DMS79 treated with DMSO at 0.1 percent for 48 hours (cell line): ENCODE measurements at places on chromosomes 16 and 17.

DNA sequence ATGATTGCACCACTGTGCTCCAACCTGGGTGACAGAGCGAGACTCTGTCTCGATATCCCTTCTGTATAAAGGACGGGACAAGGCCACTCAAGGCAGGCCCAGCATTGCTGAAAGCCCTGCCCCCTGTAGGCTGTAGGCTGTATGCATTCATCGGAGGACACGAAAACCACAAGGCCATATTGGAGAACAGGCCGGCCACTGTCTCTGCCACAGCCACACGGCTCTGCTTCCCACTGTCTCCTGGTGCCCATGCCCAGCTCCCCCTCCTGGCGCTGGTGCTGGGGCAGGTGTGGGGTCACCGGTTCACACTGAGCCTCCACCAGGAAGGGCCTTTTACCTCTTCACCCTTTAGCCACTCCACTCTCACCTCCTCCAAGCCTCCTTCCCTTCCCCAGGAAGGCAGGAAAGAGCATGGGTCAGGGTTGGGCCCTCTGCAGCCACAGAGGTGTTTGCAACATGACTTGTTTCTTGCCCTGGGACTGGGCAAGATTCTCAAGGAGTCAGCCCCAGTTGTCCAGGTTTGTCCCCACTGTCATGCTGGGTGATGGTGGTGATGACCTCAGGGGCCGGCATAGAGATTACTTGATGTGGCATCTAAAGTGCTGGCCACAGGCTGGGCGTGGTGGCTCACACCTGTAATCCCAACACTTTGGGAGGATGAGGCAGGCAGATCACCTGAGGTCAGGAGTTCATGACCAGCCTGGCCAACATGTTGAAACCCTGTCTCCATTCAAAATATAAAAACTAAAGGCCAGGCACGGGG is 5.3 kb upstream of the NTN3 start:
- no peak for DNase-seq

DNA sequence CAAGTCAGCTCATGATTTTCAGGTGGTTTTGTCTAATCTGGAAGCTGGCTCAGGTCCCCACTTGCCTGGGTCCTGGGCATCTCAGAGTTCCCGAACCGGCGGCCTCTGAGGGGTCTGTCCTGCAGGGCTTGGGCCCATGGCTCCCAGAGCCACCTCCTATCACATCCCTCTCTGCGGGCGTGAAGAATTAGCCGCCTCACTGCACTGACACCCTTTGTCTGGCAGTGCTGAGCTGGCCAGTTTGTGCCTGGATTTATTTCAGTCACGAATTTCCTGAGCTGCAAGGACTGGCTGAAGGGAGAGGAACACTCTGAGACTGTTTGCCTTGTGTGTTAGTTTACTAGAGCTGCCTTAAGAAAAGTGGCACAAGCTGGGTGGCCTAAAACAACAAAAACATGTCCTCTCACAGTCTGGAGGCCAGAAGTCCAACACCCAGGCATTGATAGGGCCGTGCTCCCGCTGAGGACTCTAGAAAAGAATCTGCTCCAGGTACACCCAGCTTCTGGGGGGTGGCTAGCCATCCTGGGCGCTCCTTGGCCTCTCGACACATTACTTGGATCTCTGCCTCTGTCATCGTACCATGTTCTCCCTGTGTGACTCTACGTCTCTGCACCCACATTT is 217.5 kb upstream of the DYNLRB2 start:
- no peak for DNase-seq

DNA sequence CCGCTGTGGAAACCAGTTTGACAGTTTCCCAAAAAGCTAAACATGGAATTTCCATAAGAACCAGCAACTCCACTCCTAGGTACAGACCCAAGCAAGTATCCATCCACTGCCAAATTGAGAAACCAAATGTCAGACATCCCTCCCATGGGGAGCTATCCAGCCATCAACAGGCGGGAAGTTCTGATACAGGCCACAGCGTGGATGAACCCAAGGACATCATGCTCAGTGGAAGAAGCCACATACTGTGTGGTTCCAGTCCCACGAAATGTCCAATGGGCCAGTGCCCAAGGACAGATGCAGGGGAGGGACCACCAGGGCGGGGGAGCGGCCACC is 12.6 kb upstream of the BAIAP2 start:
- no peak for DNase-seq

GRCh38 chr16:87945351-87946042 is 5.7 kb upstream of the BANP start:
- peak; percentile 74 for DNase-seq

- DNase-seq: no peak
Measured at GRCh38 chr16:4654964-4655590, 30.5 kb downstream of the MGRN1 start.

DNA sequence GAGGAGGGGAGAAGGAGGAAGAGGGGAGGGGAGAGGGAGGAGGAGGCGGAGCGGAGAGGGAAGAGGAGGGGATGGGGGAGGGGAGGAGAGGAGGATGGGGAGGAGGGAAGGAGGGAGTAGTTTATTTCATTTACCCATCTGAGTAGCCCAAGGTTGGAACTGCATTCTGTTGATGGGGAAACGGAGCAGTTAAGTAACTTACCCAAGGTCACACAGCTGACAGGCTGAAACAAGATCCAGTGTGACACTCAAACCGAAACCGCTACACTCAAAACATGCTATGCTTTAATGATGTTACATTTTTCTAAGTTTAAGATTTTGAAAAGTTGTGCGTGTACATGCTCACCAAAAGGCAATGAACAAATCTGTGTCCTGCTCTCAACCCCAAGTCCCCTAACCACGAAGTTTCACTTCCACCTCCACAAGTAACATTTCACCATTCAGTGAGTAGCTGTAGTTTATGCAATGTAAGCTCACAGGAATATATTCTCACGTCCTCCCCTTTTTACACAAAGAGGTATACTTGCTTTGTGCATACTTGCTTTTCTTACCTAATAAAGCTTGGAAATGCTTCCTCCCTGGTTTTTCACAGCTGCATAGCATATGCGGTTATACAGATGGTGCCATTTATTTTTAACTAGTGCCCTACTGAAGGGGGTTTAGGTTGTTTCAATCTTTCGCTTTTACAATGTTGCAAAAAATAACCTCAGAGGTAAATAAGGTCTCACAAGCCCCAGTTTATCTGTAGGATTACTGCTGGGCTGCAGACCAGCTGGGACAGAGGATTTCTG is 275.3 kb downstream of the PARN start:
- no peak for DNase-seq

- no peak for DNase-seq
Measured at GRCh38 chr16:89484923-89485679, 5.3 kb downstream of the ANKRD11 start.

DNA sequence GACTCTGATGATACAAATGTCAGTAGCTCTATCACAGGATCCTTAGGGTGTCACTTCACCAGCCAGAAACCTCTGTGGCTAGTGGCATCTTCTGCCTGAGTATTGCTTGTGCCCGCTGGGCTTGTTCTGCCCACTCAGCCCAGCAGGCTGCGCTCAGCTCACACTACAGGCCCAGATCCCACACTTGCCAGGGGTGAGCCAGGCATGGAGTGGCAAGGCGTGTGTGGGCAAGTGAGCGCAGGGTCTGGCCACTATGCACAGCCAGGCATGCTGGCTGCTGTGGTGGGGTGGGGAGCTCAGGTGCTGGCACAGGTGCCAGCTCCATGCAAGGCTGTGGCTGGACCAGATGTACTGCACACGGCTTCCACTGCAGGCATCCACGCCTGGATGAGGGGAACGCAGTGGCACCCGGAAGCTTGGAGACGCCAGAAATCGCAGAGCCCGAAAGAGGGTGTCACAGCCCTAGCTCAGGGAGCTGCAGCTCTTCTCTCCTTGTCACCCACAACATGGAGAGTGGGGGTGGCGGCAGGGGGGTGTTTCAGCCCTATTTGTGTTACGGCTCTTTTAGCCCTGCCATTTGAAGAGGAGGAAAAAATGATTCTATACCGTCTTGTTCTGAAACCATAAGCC is 10.2 kb downstream of the CFAP97D1 start:
- peak; percentile 49 for DNase-seq

DNA sequence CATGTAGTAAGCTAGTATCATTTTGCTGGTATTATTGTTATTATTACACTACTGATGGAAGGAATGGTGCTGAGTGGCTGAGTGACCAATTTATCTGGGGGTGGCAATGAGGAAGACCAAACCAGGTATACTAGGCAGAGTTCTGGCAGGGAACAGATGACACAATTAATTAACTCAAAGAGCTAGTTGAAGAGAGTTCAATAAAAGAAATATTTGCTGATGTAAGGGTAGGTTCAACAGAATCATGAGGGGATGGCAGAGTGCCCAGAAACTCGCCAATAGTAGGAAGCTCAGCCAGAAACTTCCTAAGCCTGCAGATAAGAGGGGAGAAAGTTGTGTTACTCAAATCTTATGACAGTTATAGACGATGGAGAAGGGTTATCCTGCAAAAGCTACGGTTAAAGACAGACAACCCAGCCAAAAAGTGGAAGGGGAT is 352.5 kb downstream of the KCNJ2 start:
- no peak for DNase-seq

DNA sequence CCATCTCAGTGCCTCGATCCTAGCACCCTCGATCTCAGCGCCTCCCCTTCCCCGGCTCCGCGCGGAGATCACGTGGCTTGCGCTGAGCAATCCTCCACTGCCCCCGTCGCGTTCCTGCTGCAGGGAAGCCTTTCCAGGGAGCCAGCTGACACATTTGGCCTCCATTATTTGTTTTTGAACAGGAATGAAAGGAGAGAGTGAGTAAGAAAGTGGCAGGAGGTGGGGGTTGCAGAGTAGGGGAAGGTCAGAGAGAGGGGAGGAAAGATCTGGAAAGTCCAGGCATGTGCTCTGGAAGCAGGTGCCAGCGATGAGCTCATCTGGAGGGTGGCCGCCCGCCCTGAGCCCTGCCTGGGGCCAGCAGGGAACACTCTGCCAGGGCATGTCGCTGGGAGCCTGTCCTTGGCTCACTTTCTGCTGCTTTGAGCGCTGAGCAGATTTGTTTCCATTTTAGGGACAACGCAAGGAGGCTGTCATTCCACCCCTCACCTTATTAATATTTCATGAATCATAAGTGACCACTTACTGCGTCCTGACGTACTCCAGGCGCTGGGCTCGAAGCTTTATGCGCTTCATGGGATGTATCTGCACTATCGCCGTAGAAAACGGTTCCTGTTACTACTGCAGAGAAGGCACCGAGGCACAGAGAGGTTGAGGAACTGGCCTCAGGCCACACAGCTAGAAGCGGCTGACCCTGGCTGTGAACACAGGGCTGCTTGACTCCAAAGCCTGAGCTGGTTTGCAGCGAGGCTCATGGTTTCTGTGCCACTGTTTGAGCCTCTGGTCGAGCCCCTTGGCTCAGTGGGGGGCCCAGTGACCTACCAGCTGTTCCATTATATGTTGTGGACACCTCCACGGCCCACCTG is 283.1 kb downstream of the SEC14L1 start:
- no peak for DNase-seq

- DNase-seq: no peak
Measured at GRCh38 chr17:15482476-15482875, 15.1 kb upstream of the CDRT4 start.

DNA sequence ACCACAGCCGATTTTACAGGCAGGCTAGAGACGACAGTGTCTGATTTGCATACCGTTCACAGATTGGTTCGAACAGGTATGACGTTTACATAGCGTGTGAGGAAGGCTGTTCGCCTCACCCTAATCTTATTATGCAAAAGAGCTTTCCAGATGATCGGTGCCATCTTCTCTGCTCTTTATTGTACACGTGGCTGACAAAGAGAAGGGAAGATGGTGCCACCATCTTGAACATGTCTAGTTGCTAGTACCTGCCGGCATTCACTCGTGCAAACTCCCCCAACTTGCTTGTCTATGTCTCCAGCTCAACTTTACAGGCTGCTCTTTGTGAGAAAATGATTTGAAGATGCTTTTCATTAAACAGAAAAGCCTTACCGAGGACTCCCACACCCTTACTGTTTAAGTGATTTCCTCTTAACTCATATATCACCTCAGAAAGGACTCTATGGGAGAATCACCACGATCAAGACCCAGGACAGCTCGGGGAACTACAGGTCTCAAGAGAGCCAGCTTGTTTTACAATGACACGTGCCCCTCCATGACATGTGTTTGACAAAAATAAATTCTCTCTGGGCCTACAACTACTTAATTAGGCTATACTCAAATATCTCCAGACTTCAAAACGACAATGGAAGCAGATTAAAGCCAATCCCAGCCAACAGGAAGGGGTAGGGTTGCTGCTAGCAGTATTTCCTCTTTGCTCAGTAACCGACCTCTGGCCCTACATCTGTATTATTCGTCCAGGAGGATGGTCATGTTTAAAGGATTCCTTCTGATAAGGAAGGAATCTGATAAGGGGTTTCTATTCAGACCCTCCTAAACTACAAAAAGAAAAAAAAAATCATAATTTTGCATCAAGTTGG is 480.6 kb downstream of the TMEM114 start:
- no peak for DNase-seq

GRCh38 chr16:66270333-66270927 is 96.1 kb upstream of the CDH5 start:
- DNase-seq: no peak
